ENCODE measurements at places on chromosomes 3 and 15.

- DNase-seq: peak; percentile 15
Measured at GRCh38 chr3:194688200-194688740, 2.6 kb downstream of the FAM43A start.

DNA sequence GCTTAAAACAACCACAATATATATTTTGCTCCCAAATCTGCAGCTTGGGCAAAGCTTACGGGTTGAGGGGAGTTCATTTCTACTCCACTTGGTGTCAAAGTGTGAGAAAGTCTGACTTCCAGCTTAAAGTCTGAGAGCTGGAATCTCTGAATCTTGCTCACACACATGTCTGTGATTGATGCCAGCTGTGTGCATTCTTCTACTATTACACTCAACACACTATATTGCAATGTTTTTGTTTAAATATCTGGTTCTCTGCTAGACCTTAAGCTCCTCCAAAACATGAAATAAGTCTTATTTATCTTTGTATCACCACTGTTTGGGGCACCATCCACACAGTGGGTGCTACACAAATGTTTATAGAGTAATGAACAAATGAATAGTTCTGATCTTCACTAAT, 36.7 kb upstream of the SECISBP2L start:
- DNase-seq: no peak

DNA sequence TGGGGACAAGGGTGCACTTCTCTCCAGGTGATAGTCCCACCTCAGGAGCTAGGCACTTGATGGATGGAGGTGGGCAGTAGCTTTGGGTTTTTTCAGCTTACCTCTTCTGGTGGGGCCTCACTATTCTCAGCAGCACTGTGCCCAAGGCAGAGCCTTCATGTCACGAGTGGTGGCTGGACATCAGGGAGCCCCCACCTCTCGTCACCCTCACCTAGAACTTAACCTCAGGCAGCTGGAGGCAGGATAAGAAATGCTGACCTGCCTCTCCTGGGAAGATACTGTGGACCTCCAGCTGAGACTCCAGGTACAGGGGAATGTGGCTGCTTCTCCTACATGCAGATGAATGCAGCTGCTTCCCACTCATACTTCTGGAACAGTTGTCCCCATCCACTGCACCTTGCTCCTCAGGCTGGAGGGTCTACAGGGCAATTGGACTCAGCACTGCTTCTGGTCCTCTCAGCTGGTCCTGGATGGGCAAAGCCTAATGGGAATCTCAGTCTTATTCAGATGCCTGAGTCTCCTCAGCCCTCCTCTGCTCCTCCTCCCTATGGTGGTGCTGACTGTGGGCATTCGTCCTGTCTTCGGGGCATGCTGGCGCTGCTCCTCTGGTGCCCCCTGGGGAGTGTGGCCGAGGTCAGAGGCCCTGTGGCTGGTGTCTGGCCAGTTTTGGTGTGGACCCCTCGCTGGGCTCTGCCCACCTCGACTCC, 129.9 kb downstream of the KLF13 start:
- no peak for DNase-seq

- DNase-seq: no peak
Measured at GRCh38 chr3:119340014-119340413, 45.8 kb downstream of the ARHGAP31 start.

DNA sequence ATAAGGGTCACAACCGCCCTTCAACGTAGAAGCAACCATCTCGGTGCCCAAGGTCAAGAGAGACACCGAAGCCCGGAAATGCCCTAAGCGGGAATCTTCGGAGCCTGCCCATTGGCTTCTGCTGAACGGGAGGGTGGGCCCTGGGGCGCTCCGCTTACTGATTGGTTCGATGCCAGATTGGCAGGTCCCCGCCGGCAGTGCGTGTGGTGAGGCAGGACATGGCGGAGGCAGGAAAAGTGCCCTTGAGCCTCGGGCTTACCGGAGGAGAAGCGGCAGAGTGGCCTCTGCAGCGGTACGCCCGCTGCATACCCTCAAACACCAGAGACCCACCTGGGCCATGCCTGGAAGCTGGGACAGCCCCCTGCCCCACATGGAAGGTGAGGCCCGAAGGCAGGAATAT, at the start of gene REC114:
Gene REC114 (plus strand): TSS at position 197 of the 400 bp plus-strand sequence. CDS start 22 bp downstream, at position 219.
- DNase-seq: no peak

GRCh38 chr15:93089727-93090305, 805 bp upstream of the RGMA start:
- no peak for DNase-seq

DNA sequence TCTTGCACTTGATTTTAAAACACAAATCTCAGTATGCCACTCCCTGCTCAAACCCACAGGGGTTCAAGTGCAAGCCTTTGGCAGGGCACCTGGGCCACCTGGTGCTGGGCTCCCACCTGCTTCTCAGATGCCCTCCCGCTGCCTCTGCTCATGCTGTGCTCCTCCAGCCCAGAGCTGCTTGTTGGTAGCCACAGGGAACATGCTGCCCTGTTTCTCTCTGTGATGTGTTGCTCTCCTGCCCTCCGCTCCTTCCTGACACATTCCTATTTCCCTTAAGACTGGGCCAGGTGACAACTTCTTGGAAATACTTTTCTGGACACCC, 27.1 kb upstream of the KY start:
- DNase-seq: no peak

GRCh38 chr3:77052733-77053670, 13.1 kb downstream of the ROBO2 start:
- DNase-seq: no peak

- no peak for DNase-seq
Measured at GRCh38 chr15:71562251-71562650, 248.1 kb upstream of the NR2E3 start.

GRCh38 chr15:96187341-96188305, 142.9 kb upstream of the NR2F2 start:
- no peak for DNase-seq

- DNase-seq: no peak
Measured at GRCh38 chr15:82093774-82094211, 48.0 kb upstream of the MEX3B start.

- no peak for DNase-seq
Measured at GRCh38 chr3:94115482-94115881, 52.6 kb downstream of the NSUN3 start.

DNA sequence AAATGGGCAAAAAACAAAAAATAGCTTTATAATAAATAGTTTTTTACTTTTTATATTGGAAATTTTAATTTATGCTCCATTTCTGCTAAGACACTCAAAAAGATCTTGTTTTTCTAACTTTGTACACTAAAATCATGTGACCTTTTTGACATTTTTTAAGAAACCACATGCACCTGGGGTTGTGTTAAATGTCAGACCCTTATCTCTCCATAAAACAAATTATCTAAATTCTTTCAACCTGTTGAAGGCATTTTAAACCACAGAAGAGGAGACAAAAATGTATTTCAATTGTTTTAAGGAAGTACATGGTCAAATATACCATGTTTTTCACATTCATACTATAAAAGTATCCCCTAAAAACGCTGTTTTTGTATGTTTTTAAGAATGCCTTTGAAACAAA, 29.2 kb downstream of the IFT80 start:
- no peak for DNase-seq

DNA sequence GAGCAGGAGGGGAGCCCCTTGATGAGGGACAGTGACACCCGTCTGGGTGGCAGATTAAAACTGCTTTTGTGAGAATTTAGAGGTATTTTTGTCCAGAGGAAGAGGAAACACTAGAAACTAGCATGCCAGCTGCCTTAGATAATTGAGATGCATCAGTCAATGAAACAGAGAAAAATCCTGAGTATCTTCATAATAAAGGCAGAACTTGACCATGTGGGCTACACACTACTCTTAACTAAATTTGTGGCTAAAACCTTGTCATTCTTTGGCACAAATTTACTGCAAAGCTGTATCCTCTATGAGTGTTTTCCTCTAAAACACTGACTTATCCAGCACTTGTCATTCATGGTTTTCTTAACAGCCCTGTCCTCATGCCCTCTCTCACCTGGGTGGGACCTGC, 259.7 kb upstream of the TPM1 start:
- DNase-seq: no peak

DNA sequence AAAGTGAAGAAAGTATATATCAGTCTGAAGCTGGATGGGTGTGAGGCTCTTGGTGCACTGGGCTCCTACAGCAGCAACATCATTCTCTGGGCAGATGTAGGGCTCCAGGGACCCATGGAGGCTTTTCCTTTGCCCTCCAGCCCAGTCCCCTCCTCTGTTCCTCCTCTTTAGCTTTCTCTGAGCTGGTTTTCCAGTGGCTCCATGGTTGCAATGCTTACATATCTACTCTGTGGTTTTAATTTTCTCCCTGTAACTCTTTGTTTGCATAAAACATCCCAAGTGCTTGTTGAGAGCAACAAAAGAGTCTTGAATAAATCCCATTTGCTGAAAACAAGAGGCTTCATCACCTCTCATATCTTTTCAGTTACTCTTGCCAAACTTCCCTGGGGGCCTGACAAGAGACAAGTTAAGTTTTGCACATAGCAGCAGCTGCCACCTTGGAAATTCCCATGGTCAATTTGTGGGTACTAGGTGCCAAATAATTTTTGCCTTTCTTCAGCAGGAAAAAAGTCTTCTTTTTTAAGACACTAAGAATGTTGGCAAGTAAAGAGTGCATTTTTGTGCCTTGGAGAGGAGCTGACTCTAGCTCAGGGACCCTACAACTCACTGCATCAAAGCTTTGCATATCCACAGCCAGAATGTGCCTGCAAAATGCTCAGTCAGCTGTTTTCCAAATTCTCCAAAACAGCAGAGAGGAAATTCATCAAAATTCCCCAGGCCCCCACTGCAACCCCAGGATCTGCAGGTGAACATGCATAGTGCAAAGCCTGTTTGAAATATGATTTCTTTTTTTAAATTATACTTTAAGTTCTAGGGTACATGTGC, 41.9 kb downstream of the COLQ start:
- DNase-seq: no peak

DNA sequence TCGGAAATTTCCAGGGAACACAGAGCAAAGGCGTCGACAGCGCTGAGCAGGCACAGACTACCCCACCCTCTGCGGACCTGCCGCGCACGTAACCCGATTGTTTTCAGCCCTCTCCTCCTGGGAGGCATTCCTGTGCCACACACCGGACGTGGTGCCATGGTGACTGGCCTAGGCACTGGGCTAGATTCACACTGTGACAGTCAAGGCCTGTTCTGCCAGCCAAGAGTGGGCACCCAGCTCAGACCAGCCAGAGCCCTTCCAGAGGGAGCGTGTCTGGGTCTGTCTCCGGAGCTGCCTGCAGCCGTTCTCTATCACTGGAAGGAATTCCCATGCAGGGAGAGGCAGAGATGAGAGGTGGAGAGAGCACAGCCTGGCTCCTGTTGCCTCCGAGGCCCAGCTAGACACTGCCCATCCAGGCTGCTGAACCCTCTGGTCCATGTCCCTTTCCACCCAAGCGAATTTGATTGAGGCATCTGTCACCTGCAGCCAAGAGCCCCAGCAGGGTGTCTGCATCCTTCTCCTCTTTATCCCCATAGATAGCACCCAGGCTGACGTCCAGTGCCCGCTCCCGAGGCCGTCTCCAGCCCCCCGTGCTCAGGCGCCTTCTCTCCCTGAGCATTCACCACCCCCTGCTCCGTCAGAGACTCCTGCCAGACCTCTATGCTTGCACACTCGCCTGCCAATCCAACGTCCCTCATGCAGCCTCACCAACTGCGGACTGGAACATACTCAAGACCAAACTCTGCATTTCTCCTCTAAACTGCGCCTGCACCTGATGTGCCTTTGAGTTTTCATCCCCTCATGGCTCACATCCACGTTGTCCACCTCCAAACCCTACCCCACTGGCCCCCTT, 267.5 kb downstream of the OCA2 start:
- no peak for DNase-seq

DNA sequence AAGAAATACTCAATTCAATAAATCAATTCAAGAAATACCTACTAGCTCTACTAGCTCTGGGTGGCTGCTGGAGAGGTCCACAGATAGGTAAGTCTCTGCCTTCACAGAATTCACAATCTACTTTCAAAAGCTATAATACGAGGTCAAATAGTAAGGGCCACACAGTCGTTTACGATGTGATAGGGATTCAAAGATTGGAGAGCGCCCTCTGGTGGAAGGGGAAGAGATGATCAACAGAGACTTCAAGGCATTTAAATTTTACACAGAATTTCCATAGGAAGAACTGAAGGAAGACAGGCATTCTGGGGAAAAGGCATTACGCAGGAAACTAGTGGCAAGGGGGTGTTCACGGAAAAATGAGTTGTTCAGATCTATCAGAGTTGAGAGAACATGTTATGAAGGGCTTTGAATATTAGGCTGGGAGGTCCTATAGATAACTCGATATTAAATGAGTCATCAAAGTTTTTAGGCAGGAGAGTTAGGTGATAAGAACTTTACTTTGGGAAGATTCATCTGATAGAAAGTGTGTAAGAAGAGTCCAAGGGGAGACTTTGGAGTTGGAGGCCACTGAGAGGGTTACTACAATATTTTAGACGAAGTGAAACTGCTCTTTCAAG, 128.8 kb downstream of the FRMD5 start:
- DNase-seq: peak; percentile 36

DNA sequence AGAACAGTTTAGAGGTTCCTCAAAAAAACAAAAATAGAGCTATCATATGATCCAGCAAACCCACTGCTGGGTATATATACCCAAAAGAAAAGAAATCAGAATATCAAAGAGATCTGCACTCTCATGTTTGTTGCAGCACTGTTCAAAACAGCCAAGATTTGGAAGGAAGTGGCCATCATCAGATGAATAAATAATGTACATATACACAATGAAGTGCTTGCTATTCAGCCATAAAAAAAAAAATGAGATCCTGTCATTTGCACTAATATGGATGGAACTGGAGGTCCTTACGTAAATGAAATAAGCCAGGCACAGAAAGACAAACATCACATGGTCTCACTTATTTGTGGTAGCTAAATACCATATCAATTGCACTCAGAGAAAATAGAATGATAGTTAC, 58.4 kb downstream of the SCAPER start:
- no peak for DNase-seq

GRCh38 chr3:83500931-83501330, 1457.9 kb upstream of the CADM2 start:
- DNase-seq: no peak

DNA sequence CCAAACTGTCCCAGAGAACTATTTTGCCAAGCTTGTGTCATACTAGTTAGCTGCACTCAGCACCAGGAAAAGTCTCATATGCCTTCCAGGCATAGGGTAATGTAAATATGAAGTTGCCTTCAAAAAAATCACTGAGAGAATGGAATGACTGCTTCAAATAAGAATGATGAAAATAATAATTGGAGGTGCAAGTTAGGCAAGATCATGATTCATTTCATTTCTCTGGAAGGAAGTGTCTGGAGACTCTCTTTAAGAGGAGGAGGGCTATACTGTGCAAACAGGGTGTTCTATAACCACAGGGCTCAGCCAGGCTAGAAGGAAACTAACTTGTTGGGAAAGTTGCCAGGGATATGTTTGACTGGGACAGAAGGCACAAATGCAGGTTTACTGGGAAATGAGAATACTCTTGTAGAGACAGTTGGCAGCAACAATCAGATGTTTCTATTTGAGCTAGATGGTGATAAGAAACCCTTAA, 4.3 kb downstream of the SIDT1 start:
- DNase-seq: no peak

- no peak for DNase-seq
Measured at GRCh38 chr3:27666708-27667107, 55.4 kb downstream of the EOMES start.

GRCh38 chr3:178851564-178851963, 220.0 kb downstream of the ZMAT3 start:
- no peak for DNase-seq

- DNase-seq: no peak
Measured at GRCh38 chr3:94525043-94525442, 462.2 kb downstream of the NSUN3 start.

GRCh38 chr3:119627461-119627860, 29.8 kb downstream of the PLA1A start:
- DNase-seq: no peak

All from activated CD8-positive, alpha-beta memory T cell treated with anti-CD3 and anti-CD28 coated beads for 1 hour (primary cell).